Right lobe of liver (tissue), 6 donors: ENCODE measurements at places on chromosomes 7 and 10. TPM values are rescaled to one million over a fixed set of nuclear protein-coding genes. Genes with fewer than 3 reads are reported as not detected.

Gene TMEM196
- not detected for total RNA-seq

Gene ADAP1
- 2.5 TPM for total RNA-seq

Gene DDC
- total RNA-seq, result 45.2 TPM

Gene TMEM176A
- 697 TPM for total RNA-seq

Gene NRCAM
- 0.49 TPM for total RNA-seq

Gene HYAL4
- not detected for total RNA-seq

Gene ST8SIA6
- total RNA-seq, result 0.99 TPM

Gene ASL
- total RNA-seq, result 356 TPM

Gene AKR1B1
- total RNA-seq, result 17.9 TPM

Gene EN2
- total RNA-seq, result not detected

Gene AGR2
- 0.15 TPM for total RNA-seq

Gene GATA3
- not detected for total RNA-seq

Gene UCMA
- total RNA-seq, result not detected

Gene MEOX2
- total RNA-seq, result 0.42 TPM

Gene BTRC
- 8.4 TPM for total RNA-seq

Gene KLF14
- total RNA-seq, result not detected

Gene MUC3A
- total RNA-seq, result 12.8 TPM

Gene LRRC4
- 2.6 TPM for total RNA-seq
